ENCODE measurements at places on chromosomes 1 and 21.
A peak's percentile ranks its signal among the peaks of the same experiment; 100 is the strongest.

- DNase-seq: no peak
These were observed 1.4 kb upstream of the ANKRD13C start for GRCh38 chr1:70355920-70356319.

GRCh38 chr1:2415801-2416208 lies 3.4 kb upstream of the PEX10 start:
- DNase-seq: peak; percentile 52

- DNase-seq: no peak
These were observed 59.9 kb downstream of the C1orf198 start for GRCh38 chr1:230808281-230808872.

DNA sequence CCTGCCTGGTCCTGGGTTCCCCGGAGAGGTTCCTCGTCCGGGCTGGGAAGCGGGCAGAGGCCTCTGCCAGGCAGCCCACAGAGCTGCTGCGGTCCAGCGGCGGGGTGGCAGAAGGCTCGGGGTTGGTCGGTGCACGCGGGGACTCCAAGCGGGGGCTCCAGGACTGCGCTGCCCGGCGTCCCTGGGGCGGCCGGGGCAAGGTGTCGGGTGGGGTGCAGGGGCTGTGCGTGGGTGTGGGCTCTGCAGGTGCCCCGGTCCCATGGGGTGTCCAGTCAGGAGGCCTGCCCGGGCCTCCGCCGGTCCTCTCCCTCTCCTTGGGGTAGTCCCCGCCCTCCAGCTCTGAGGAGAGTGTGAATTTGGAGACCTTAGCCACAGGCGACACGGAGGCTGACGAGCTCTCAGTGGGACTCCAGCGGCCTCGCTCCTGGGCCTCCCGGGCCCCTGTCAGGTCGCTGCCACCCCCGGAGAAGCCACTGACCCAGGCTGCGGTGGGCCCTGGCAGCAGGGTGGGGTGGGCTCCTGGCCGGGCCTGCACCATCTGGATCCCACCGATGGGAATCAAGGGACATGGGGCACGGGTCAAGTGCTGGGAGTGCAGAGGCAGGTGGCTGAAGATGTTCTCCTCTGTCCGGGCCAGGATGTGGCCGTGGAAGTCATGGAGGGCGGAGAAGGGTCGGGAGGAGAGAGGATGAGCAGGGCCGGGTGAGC lies 26.2 kb upstream of the EDN2 start:
- DNase-seq: no peak

DNA sequence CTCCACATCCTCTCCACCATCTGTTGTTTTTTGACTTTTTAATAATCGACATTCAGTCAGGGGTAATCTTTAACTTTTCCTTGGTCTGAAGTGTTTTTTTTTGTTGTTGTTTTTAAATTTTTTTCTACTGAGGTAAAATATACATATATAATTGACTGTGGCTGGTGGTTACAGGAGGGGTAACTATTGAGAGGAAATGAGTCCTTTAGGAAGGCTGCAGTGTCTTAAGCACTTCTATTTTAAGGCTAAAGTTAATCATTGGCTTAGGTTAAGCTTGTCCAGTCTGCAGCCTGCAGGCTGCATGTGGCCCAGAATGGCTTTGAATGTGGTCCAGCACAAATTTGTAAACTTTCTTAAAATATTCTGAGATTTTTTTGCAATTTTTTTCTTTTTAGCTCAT lies 172.5 kb downstream of the CTH start:
- DNase-seq: no peak

DNA sequence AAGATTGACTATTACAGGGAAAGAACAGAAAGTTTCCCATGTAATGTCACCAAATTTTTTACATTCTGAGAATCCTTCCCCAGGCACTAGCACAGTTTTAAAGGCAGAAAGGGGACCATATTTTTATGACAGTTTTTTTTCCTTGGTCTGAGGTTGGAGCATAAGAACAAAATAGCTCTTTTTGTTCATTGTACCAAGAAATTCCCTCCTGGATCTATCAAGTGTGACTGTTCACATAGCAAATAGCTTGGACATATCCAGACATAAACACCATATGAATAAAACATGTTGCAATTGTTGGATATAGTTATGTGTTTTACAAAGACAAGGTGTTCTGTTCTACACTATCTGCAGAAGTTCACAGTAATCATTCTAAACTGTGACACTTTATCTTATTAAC lies 182.4 kb upstream of the ADGRL2 start:
- no peak for DNase-seq

DNA sequence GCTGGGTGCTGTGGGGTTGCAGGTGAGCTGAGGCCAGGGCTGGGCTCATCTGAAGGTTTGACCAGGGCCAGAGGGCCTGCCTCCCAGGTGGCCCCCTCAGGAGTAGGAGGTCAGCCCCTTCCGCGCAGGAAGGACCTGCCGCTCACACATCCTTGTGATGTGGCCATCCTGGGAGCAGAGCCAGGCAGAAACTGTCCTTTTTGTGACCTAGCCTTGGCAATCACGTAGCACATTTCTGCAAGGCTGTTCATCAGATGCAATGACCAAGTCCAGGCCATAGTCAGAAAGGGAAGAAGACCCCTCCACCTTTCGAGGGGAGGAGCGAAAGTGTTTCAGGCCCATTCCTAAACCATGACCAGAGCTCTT lies 55.5 kb upstream of the TRAPPC10 start:
- DNase-seq: no peak

- no peak for DNase-seq
These were observed 13.6 kb upstream of the FAM89A start for GRCh38 chr1:231053493-231054162.

GRCh38 chr1:175969231-175969630 lies 225.8 kb upstream of the TNR start:
- no peak for DNase-seq

GRCh38 chr21:15514073-15514946 lies 215.5 kb upstream of the USP25 start:
- DNase-seq: peak; percentile 61

DNA sequence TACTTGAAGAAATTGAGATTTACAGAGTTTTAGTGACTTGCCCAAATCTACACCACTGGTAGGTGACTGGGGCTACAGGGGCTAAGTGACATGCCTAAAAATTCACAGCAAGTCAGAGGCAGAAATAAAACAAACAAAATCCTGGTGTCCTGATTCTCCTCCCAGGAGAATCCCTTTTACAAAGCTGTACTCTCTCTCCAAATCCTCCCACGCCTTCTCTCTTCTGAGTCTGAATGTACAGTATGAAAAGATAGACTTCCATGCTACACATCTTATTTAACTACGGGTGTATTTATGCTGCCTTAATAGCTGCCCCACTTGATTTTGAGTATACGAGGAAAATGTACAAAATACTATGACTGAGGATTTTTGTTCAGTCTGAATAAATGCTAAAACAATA lies 65.4 kb downstream of the SGIP1 start:
- DNase-seq: no peak

DNA sequence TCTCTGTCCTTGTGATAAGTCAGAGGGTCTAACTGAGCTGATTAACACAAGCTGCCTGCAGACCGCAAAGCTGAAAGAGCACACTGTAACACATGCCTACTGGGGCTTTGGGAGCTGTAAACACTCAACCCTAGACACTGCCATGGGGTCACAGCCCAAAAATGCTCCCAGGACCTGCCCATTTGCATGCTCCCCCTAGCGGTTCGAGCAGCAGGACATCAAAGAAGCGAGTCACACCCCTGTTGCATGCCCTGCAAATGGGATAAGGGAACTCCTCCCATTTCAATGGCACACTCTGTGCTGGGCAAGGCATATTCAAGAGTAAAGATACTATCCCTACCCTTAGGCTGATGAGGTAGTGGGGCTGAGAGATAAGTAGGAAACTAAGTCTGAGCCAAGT lies 22.8 kb downstream of the LCE3E start:
- DNase-seq: no peak

- DNase-seq: no peak
These were observed 7.4 kb upstream of the B3GALNT2 start for GRCh38 chr1:235511470-235512240.

GRCh38 chr1:42914092-42914627 lies 44.5 kb downstream of the SLC2A1 start:
- no peak for DNase-seq

GRCh38 chr1:99672038-99672437 lies 26.1 kb downstream of the PALMD start:
- DNase-seq: no peak

DNA sequence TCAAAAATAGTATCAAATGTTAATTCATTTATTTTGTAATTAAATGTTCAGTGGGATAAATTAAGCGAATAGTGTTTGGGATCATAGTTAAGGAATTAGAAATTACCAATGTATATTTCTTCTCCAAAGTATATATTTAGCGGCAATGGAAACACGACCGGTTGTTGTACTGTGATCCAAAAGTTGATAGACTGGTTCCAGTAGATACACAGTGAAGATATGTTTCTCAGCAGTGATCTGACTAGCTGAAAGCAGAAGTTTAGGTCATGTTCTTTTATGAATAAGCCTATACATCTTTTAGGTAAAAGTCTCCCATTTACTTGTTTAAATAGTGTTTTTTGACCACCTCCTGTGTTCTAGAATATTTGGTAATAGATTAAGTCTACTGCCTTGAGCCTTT lies 8.8 kb downstream of the USP16 start:
- no peak for DNase-seq

GRCh38 chr1:234980645-234981396 lies 147.8 kb downstream of the TOMM20 start:
- peak; percentile 71 for DNase-seq

- DNase-seq: peak; percentile 81
These were observed 6.3 kb upstream of the KYAT3 start for GRCh38 chr1:88998716-88999115.

DNA sequence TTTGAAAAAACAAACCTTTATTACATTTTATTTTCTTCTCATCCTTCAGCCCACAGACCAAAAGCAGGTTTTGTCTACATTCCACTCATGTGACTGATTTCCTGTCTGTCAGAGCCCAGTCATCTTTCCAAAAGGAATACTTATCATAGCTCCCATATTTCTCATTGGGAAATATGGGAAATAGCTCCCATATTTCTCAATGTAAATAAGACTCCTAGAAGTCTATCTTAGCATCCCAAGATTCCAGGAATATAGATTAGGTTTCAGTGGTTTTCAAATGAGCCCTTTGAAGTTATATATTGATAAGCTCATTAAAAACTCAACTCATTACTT lies 19.1 kb upstream of the NRDC start:
- no peak for DNase-seq

- DNase-seq: peak; percentile 84
These were observed 27.2 kb upstream of the ATP1A1 start for GRCh38 chr1:116345843-116346242.

GRCh38 chr1:219120624-219121544 lies 52.8 kb upstream of the LYPLAL1 start:
- DNase-seq: no peak

DNA sequence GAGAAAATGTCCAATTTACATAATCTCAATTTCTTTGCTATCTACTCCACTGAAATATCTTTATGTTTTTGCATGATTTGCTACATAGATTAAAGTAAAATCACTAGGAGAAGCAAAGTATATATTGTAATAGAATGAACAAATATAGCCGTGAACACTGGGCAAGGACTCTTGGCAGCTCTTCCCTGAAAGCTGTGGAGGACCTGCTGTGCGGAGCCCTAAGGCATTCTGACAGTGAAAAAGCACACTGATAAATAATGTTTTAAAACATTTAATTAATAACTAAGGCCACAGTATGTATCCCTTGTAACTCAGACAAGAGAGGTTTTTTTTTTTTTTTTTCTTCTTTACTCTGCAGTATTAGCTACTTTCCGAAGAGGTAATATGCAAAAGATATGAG lies 256.1 kb upstream of the DPYD start:
- DNase-seq: no peak

DNA sequence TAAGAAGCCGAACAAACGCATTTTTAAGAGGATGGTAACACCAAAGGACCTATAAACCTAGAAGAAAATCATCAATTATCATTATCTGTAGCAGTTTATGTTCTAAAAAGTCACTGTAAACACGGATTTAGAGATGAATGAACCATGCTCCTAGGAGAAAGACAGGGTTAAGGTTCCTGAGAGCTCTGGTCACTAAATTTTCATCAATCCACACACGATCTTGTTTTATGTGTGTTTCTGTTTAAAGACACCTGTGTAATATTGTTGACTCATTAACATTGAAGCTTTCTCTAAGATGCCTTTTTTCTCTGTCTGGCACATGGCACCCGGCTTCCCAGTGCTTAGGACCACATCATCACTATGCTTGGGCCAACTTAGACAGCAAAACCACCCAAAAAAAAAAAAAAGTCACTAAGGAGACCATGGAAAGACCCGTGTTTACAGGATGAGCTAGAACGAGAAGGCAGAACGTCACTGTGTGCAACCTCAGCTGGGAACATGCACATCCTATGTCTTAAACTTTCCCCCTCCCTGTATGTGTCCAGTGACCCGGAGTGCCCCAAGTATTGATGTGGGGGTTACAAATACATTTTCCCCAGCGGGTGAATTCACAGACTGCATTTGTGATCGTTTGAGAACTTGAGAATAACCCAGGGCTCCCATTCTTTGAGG lies 55.8 kb upstream of the PDE9A start:
- DNase-seq: no peak

- no peak for DNase-seq
These were observed 148.6 kb upstream of the ETV3 start for GRCh38 chr1:157286646-157287420.

GRCh38 chr1:231885209-231885854 lies 258.7 kb downstream of the DISC1 start:
- DNase-seq: no peak

- no peak for DNase-seq
These were observed 424.1 kb downstream of the TTLL7 start for GRCh38 chr1:83574791-83575190.

DNA sequence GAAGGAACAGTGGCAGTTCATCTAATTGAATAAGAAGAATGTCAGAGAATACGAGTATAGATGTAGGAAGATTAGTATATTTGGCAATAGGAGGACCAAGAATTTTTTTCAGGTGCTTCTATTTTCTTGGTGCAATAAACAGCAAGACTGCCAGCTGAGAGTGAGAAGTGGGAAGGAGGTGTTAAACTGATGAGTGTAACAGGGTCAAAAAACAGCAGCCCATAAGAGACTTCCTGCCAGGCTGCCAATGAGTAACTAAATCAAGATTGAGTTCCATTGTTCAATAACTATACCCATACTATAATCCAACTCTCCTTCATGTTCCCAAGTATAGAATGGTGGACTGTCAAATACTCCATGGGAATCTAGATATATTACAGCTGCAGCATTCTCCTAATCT lies 28.7 kb downstream of the LYST start:
- DNase-seq: peak; percentile 10

GRCh38 chr1:44810101-44810761 lies 1.9 kb downstream of the BTBD19 start:
- DNase-seq: peak; percentile 34

All from CD4-positive, alpha-beta T cell treated with Interleukin-15 for 4 hours (primary cell).